ENCODE measurements at places on chromosomes 1 and 21.

DNA sequence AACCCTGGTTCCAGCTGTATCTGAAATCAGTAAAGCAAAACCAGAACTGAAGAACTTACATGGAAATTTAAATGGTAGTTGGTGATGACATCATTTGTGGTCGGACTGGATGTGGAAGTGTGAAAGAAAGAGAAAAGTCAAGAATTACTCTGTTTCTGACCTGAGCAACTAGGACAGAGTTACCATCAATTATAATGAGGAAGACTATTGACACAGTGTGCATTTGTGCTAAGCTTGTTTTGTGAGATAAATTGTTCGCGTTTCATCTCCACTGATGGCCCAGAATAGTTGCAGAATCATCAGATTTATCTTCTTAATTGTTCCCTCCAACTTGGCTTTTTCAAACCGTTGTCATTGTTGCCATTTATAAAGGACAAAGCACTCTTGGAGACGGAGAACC is 410.6 kb upstream of the DEPDC1 start:
- DNase-seq = no peak

DNA sequence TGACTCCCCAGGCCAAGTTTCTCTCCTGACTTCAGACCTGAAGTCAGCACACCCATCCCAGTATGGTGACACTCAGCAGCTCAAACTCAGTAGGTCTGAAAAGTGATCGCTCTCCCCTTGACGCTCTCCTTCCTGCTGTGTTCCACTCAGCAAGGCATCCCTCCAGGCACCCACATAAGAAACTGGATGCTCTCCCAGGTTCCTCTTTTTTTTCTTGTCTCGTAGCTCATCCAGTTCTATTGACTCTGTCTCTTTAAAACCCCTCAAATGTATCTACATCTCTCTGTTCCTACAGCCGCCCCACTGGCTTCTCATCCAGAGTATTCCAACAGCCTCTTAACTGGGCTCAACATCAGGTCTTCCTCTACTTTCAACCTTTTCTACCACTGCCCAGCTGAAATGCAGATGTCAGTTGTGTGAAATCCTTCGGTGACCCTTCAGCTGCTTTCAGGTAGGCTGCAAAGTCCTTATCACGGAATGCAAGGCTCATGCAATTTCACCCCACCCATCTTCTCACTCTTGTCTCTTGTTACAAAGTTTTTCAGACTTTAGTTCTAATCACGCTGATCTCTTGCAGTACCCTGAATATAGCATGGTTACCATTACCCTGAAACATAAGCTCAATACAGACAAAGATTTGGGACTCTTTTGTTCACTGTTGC is 286.2 kb upstream of the POU3F1 start:
- no peak for DNase-seq

GRCh38 chr1:147539122-147539575 is 2.2 kb upstream of the BCL9 start:
- DNase-seq = no peak

DNA sequence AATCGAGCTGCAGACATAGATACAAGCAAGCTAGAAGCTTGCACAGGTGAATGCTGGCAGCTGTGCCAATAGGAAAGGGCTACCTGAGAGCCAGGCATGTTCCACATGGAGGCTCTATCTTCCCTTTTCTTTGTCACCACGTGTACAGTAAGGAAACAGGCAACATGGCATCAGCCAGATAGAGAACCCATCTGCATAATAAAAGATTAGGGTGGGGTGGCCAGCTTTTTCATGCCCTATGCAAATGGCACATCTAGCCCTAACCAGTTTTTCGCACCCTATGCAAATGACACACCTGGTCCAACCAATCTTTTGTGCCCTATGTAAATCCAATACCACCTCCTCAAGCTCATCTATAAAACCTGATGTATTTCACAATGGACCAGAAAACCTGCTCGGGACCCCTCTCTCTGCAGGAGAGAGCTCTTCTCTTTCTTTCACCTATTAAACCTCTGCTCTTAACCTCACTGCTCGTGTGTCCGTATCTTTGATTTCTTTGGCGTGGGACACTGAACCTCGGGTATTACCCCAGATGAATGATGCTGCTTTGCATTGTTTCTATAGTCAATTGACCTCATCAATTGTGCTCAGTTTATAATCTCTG is 93.9 kb downstream of the SLC30A10 start:
- DNase-seq = no peak

DNA sequence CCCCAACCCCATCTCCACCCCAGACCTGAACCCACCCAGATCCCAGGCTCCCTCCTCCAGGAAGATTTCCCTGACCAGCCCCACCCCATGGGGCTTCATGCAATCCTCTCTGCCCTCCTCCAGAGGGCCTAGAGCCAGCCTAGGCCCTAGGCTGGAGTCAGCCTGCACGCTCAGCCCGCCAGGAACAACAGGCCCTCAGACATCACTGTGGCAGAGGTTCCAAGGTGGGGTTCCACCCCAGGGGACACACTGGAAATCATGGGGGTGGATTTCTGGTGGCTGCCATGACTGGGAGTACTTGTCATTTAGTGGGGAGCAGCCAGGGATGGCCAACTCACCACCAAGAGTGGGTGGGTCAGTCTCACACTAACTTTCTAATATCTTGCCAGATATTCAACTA is 122.0 kb downstream of the GLIS1 start:
- no peak for DNase-seq

DNA sequence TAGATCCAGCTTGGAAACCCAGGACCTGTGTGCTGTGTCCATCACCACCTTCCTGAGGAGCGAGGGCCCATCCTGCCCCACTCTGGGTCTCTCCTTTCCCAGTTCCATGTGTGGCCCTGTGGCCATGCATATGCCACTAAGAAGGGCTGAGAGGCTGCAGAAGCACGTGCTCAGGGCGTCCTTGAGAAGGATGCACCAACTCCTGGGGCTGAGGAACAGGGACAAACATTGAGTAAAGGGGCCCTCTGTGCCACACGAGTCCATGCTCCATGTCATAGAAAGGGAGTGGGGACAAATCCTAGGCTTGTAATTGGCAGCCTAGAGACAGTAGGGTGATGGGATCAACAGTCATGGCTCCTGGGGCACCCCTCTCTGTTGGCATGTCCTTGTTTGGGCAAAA is 8.4 kb downstream of the ETV3L start:
- no peak for DNase-seq

Measured in KG1 (cell line).